ENCODE measurements at places on chromosomes 1 and 21.

DNA sequence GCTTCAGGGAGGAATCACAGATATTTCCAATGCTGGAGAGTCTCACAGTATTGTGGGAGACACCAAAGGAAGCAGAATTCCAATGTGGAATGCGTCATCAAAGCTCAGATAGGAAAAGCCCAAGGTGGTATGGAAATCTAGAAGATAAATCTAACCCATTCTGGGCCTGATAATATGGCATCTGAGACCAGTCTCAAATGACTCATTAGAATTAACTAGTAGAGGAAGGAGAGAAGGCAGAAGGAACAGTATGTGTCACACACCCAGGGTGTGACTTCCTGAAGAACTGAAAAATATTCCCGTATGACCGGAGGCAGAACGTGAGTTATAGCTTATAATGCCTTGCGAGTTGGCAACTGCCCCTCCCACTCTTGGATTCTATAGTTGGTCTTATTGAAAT is 499.2 kb downstream of the PLPP3 start:
- no peak for DNase-seq

DNA sequence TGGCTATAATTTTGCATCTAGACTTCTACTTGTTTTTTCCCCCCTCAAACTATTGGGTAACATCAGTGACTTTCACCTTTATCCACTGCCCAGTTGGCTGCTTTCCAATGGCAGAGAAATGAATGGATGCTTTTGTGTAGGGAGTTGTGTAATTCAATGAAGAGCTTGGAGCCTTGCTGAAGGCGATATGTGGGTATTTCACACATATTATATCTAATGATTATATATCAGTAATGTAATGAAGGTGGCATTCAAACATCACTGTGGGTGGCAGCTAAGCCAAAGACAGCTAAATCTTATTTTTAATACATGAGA is 81.2 kb downstream of the TGFB2 start:
- DNase-seq = no peak

DNA sequence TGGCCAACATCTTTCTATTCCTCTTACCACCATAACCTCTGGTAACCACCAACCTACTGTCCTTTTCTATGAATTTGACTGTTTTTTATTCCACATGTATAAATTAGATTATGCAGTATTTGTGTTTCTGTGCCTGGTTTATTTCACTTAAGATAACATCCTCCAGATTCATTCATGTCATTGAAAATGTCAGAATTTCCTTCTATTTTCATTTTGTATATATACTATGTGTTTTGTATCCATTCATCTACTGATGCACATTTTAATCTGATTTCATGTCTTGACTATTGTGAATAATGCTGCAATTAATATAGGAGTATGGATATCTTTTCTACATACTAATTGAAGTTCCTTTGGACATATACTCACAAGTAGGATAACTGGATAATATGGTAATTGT is 403.2 kb downstream of the NCAM2 start:
- no peak for DNase-seq

DNA sequence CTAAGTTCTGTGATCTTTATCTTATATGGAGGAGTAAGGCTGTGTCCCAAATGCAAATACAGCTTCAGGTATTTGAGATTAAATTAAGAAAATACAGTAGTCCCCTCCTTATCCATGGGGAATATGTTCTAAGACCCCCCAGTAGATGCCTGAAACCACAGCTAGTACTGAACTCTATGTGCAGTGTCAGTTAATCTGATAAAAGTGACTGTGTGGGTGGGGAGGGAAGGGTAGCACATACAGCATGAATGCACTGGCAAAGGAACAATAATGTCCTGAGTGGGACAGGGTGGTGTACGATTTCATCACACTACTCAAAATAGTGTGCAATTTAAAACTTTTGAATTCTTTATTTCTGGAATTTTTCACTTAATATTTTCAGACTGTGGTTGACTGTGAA is 83.1 kb downstream of the HS2ST1 start:
- peak; percentile 47 for DNase-seq

GRCh38 chr1:18495635-18496034 is 14.9 kb downstream of the KLHDC7A start:
- DNase-seq = no peak

- DNase-seq = no peak
Measured at GRCh38 chr1:208381481-208381880, 137.3 kb upstream of the PLXNA2 start.

- DNase-seq = no peak
Measured at GRCh38 chr1:219523411-219523810, 89.5 kb downstream of the ZC3H11B start.

DNA sequence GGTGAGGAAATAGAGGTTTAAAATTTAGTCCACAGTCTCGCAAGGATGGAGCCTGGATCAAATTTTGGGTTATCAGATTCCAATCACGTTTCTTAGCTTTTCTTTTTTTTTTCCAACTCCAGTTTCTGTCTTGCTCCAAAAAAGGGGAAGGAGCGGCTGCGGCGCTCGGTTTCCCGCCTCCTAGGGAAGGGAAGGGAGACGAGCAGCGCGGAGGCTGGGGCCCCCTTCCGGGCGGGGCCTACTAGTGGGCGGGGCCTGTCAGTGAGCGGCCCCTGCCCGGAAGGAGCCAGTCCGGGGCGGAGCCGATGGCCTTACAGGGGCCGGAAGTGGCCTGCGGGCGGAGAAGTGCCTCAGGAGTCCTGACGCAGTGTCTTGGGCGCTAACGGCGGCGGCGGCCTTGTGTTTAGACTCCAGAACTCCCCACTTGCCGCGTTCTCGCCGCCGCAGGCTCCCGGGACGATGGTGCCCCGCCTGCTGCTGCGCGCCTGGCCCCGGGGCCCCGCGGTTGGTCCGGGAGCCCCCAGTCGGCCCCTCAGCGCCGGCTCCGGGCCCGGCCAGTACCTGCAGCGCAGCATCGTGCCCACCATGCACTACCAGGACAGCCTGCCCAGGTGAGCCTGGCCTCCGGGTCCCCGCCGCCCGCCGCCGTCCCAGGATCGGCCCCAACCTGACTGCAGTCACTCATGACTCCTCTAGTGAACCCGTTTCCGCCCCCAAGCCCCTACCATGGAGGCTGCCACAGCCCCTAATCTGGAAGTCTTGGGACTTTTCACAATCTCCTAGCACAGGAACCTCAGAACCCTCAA is at the start of gene CPT2:
TSS of gene CPT2 (plus strand) at position 340 of the 806 bp plus-strand sequence. CDS start at position 460, 120 bp downstream.
- peak; percentile 98 for DNase-seq

GRCh38 chr1:91502672-91503184 is 2.1 kb downstream of the CDC7 start:
- peak; percentile 63 for DNase-seq

DNA sequence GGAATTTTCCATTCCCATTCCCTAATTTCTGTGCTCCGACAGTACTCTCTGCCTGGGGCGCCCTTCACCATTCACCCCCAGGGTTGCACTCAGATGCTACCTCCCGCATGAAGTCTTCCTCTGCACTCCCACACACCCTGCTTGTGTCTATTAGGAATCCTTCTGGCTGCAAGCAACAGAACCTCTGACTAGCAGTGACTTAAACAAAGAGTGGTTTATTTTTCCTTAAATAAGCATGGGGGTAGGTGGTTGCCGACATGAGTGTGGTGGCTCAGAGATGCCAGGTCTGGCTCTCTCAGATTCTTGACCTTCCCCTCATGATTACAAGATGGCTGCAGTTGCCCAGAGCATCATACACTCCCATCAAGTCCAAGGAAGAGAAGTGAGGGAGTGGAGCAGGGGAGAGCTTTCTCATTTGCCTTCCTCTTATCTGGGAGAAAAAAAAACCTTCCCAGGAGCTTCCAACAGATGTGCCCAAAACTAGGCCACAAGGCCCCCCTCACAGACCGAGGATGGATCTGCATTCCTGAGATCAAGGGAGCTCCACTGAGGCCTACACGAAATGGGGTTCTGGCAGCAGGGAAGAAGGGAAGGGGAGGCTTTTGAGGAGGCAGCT is 49.6 kb upstream of the LBR start:
- no peak for DNase-seq

GRCh38 chr21:25890001-25890400 is 155.2 kb downstream of the GABPA start:
- DNase-seq = no peak

GRCh38 chr1:155990005-155990739 is 11.8 kb upstream of the ARHGEF2 start:
- peak; percentile 63 for DNase-seq

DNA sequence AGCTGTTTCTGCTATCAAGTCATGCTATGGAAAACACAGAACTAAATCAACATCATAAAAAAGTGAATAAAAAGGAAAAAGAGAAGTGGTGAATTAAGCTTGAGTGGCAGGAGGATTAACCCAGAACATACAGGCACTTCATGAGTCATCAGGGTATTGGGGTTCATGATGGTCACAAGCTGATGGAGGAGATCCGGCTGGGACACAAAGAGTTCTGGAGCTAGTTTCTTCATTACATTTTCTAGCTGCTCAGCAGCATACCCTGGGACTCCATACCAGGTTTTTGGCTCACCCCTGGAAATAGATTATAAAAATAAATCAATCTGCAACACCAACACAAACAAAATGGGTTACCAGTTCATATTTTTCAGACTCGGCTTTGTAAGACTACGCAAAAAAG is 42.5 kb upstream of the SYT2 start:
- DNase-seq = peak; percentile 24

DNA sequence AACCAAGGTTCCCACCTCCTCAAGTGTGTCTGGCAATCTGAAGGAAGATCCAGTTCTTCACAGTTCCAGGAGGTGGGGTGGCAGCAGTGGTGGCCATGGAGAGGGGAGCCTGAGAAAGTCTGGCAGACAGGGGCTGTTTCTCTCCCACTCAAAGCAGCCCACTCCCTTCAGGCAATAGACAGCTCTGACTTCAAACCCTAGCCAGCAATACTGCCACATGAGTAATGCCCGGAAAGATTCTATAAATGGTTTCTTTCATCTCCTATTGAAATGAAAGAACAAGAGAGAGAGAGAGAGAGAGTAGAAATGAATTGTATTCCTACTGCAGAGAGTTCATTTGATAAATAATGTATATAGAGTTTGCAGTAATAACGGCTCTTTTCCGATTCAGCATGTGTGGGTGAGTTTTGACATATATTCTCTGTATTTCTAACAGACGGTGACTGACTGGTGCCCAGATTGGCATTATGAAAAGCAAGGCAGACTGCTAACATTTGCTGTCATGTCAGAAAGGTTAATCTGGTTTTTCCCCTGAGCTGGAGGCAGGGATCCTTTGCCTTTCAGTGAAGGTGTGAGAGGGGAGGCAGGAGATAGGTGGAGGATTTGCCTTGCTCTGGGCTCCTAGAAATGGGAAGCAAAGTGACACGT is 267.1 kb upstream of the KIAA0040 start:
- no peak for DNase-seq

DNA sequence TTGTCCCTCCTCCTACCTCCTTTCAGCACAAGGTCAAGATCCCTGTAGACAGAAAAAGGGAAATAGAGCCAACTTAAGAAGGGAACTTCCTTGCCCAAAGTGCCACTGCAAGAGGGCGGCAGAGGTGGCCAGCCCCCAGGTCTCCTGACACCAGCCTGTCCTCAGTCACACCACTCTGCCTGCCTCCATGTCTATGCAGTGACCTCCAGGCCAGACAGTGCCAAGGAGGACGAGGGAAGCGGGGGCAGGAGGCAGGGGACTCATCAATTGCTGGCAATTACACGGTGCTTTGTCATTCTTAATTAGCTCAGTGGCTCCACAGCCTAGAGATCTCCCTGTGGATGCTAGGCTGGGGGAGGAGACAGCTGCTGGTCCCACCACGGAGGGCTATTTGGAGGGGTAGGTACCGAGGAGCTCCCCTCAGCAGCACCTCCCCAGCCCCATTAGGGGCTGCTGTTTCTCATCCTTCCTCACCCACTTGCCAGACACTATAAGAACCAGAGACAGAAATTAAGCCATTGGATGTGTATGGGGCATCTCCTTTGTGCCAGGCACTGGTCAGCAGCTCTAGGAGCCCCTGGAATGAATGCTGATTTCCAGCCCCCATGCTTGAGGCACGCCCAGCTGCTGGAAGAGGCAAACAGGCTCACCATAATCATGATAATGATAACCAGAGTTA is 6.1 kb upstream of the LDLRAP1 start:
- DNase-seq = no peak

DNA sequence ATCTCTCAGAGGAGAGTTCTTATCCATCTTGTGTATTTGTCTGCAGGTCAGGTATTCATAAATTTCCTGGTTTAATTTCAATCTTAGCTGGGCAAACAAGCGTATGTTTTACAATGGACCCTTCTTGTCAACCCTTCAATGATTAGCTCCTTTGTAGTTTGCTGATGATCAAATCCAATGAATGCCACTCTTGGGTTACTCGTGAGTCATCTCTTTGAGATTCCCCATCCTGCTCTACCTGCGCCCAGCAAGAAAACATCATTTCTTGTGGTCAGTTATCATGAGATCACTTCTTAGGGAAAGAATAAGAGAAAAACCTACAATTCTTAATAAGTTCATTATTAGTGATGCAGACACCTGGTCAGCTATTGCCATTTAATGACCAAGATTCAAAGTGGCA is 572.3 kb upstream of the PKN2 start:
- no peak for DNase-seq

DNA sequence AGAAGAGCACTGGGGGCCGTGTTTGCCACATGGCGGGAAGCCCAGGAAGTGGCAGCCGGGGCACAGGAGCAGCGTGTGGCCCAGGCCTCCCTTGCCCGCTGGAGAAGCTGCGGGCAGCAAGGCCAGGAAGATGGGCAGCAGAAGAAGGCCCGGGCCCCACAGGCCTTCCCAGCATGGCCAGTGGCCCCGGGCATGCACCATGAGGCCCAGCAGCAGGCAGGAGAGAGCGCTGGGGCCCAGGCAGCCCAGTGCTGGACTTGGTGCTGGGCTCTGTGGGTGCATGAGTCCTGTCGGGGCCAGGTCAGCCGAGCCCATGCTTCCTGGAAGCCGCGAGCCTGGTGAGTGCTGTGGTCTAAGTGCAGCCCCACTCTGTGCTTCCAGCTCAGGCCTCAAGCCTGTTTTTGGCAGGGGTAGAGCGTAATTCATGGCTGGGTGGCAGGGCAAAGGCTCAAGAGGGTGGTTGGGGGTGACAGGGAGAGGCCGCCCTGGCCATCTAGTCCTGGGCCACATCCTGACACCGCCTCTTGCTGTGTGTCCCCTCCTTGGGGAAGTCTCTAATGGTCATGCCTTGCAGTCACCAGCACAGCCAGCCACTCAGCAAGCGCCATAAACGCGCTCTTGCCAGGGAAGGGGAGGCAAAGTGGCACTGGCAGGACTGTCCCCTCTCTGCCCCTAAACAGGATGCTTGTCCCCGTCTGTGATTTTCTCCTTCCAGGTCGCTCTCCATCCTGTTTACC is 21.3 kb downstream of the MTHFR start:
- no peak for DNase-seq

Measured in hematopoietic multipotent progenitor cell treated with erythropoietin and hydrocortisone succinate and interleukin-3 and kit ligand, for 4 days (in vitro differentiated cells).